CD8-positive, alpha-beta memory T cell (primary cell): ENCODE measurements at places on chromosomes 11 and 22. TPM values are rescaled to one million over a fixed set of nuclear protein-coding genes. Genes with fewer than 3 reads are reported as not detected.

GRCh38 chr11:117453886-117454563 lies 126.4 kb downstream of the CEP164 start:
- H3K27ac ChIP-seq = no peak overlapping the region
- no peaks in the 10 kb centered on the region for H3K27me3 ChIP-seq
- H3K4me3 ChIP-seq = no peak overlapping the region
- no peaks in the 10 kb centered on the region for H3K36me3 ChIP-seq

- H3K27ac ChIP-seq = no peak overlapping the region
- no peaks in the 10 kb centered on the region for H3K27me3 ChIP-seq
- DNase-seq = no peak
- H3K4me3 ChIP-seq = no peak overlapping the region
- no peaks in the 10 kb centered on the region for H3K4me1 ChIP-seq
Measured at GRCh38 chr22:47446331-47446730, 683.9 kb downstream of the TBC1D22A start.

GRCh38 chr11:69102732-69103615 lies 52.8 kb upstream of the SMIM38 start:
- H3K27me3 ChIP-seq = no peaks in the 10 kb centered on the region
- no peaks in the 10 kb centered on the region for H3K36me3 ChIP-seq
- H3K4me3 ChIP-seq = no peak overlapping the region
- H3K27ac ChIP-seq = no peak overlapping the region

GRCh38 chr11:26827567-26828081 lies 105.8 kb upstream of the SLC5A12 start:
- no peak overlapping the region for H3K4me3 ChIP-seq
- H3K36me3 ChIP-seq = no peaks in the 10 kb centered on the region
- H3K27me3 ChIP-seq = no peaks in the 10 kb centered on the region
- no peaks in the 10 kb centered on the region for H3K4me1 ChIP-seq

GRCh38 chr11:113375402-113375801 lies 12.2 kb upstream of the ANKK1 start:
- no peaks in the 10 kb centered on the region for H3K27me3 ChIP-seq
- DNase-seq = no peak
- no peaks in the 10 kb centered on the region for H3K36me3 ChIP-seq
- H3K4me3 ChIP-seq = no peak overlapping the region
- H3K27ac ChIP-seq = no peak overlapping the region
- no peaks in the 10 kb centered on the region for H3K4me1 ChIP-seq

GRCh38 chr11:130526846-130527245 lies 78.4 kb downstream of the ADAMTS15 start:
- no peaks in the 10 kb centered on the region for H3K27me3 ChIP-seq
- DNase-seq = no peak
- no peaks in the 10 kb centered on the region for H3K4me1 ChIP-seq
- no peak overlapping the region for H3K4me3 ChIP-seq
- H3K36me3 ChIP-seq = no peaks in the 10 kb centered on the region
- H3K27ac ChIP-seq = no peak overlapping the region

DNA sequence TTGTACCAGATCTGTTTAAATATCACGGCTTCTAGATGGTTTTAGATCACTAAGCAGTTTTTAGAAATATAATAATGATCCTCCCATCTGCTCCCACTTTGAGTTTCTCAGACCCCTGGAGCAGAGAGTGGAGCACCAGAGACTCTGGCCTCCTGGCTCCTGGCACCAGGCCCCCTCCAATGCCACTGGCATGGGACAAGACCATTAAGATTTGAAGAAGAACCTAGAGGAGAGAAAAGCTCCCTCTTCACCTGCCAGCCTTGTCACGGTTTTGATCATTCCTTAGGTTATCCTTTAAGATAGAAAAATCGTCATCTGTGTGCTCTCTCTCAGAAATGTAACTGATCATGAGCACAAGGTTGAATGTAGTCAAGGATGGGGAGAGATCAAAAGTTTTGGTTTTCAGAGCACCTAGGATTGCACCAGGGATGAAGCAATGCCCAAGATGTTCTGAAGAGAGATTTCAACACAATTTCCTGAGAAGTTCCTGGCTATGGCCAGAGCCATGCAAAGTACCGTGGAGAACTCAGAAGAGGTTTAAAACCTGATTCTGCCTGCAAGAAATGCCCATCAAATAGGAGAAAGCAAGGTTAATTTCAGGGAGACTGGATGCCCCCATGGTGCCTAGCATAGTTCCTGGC lies 22.2 kb downstream of the IL10RA start:
- H3K36me3 ChIP-seq = no peaks in the 10 kb centered on the region
- H3K27me3 ChIP-seq = no peaks in the 10 kb centered on the region
- peak overlapping the region; percentile 37 for H3K4me3 ChIP-seq
- no peak for DNase-seq
- H3K4me1 ChIP-seq = peaks cover 100% of the 10 kb centered on the region

The MYO18B gene
- 0.84 TPM for total RNA-seq

The RCOR2 gene
- 0.11 TPM for total RNA-seq

The NUCB2 gene
- total RNA-seq = 30.3 TPM

The MFRP gene
- not detected for total RNA-seq
